ENCODE measurements at places on chromosomes 2 and 18. TPM values are rescaled to one million over a fixed set of nuclear protein-coding genes. Genes with fewer than 3 reads are reported as not detected.

The PIEZO2 gene
- total RNA-seq, result 41.2 TPM

The ACTG2 gene
- 1.6 TPM for total RNA-seq

The DGKD gene
- total RNA-seq, result 17.2 TPM

The CCDC74A gene
- 1.0 TPM for total RNA-seq

The ONECUT2 gene
- not detected for total RNA-seq

The CDH2 gene
- 4.7 TPM for total RNA-seq

The HK2 gene
- 5.7 TPM for total RNA-seq

The SIX2 gene
- 4.2 TPM for total RNA-seq

The ARMC9 gene
- total RNA-seq, result 6.8 TPM

The TMEM237 gene
- 19.3 TPM for total RNA-seq

The ALK gene
- 0.52 TPM for total RNA-seq

The ABCG8 gene
- total RNA-seq, result under 0.01 TPM

The RTTN gene
- total RNA-seq, result 43.8 TPM
